ENCODE measurements at places on chromosomes 16 and 17.
A peak's percentile ranks its signal among the peaks of the same experiment; 100 is the strongest.

DNA sequence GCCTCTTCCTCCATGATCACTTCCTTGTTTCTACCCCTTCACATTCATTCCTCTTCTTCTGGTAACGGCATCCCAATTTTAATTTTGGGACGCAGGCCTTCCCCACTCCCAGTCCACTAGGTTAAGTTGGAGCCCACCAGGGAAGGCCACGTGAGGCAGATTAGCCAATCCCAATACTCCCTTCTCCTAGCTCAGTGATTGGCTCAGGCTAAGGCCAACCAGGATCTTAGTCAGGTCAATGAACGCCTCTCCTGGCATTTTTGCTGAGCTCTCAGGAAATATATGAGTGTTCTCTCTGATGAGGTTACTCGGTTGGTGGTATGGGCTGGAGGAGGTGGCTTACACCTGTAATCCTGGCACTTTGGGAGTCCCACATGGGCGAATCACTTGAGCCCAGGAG, 15.4 kb downstream of the SEZ6L2 start:
- no peak for DNase-seq

DNA sequence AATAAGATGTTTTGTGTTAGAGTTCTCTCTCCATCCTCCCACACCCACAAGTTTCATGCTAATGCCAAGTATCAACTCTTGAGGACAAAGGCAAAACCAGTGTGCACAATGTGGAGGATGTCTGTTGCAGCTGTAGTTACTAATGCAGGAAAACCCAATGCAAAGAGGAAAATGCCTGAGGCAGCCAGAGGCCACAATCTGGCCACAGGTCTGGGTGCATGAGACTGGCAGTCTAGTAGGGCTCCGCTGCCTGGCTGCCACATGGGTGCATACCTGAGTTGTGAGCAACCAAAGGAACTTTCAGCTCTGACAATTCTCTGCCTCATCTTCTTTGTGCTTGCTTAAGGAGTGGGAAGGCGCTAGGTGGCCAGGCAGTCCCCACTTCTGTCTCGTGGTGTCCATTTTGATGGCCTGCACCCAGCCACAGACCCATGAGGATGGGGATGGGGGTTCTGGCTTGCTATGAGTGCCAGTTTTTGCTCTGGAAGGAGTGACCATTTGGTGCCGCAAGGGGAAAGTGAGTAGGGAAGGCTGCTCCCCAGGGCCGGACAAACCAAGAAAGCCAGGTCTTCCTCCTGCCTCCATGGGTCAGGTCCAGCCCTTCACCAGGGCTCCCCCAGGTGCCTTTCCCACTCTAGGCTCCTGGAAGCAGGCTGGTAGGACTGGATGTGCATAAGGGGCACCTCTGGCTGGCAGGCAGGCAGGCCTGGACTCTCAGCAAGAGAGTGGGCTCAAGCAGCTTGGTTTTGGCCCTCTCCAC, 4.2 kb upstream of the GFOD2 start:
- DNase-seq = no peak

DNA sequence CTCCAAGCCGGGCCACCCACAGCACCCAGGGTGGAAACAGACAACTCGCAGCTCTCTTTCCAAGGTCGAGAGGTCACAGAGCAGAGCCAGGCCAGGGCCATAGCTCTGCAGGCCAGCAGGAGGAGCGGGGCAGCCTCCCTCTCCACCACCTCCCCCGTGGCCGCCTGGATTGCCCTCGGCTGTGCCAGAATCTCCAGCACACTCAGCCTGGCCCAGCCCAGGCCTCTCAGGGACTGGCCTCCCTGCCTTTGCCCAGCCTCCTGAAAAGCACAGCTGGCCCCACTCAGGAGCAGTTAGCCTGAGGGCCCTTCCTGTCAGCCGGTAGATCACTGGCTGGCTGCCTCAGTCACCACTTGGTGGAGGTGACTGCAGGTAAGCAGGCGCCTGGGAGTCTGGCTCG, 85.8 kb upstream of the SEC14L1 start:
- no peak for DNase-seq

- DNase-seq = no peak
Measured at GRCh38 chr16:8571061-8571596, 19.2 kb downstream of the TMEM114 start.

DNA sequence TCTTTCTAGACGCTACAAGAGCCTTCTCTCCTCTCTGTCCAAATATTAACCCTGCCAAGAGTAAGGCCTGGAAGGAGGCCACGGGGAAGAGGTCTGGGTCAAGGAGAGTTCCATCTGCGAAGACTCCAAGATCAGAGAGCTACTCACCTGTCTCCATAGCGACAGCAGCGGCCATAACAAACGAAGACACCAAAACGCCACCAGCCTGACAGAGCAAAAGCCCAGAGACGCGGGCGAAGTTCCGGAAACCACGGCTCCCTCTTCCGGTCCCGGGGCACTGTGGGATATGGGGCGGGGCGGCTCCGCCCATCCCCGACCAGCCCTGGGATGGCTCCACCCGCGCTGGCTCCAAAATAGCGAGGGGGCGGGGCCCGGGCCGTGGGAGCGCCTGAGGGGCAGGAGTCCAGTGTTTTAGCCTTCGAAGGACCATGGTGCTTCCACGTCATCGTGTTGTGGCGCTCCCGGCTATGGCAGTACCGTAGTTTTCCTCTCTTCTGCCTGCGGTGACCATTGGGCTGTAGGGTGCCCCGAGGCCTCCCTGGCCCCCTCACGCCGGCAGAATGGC, at the start of the genes C17orf100 and MED31:
Gene C17orf100 (plus strand): TSS at position 409 of the 565 bp plus-strand sequence. CDS start 152 bp downstream, at position 561.
Gene MED31 (minus strand): TSS at position 252 of the 565 bp plus-strand sequence. CDS start 77 bp downstream, at position 175.
- peak; percentile 86 for DNase-seq

GRCh38 chr16:10937068-10937859, 5.0 kb downstream of the DEXI start:
- DNase-seq = no peak

GRCh38 chr17:82016875-82017459, 5.7 kb downstream of the CENPX start:
- DNase-seq = no peak

GRCh38 chr16:79713609-79714309, 113.2 kb upstream of the MAF start:
- no peak for DNase-seq

- DNase-seq = no peak
Measured at GRCh38 chr16:53147500-53148065, 92.8 kb downstream of the CHD9 start.

- DNase-seq = no peak
Measured at GRCh38 chr17:16072031-16072430, 72.4 kb downstream of the TTC19 start.

DNA sequence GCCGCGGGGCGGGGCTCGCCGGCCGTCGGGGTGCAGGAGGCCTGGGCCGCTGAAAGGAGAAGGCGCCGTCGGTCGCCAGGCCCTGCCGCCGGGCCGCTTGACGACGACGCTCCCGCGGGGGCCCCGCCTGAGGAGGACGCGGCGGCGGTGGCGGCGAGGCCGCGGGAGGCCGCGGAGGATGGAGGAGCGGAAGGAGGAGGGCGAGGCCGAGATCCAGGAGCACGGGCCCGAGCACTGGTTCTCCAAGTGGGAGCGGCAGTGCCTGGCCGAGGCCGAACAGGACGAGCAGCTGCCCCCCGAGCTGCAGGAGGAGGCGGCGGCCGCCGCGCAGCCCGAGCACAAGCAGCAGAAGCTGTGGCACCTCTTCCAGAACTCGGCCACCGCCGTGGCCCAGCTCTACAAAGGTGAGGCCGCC, 430 bp downstream of the HAPSTR1 start:
- no peak for DNase-seq

DNA sequence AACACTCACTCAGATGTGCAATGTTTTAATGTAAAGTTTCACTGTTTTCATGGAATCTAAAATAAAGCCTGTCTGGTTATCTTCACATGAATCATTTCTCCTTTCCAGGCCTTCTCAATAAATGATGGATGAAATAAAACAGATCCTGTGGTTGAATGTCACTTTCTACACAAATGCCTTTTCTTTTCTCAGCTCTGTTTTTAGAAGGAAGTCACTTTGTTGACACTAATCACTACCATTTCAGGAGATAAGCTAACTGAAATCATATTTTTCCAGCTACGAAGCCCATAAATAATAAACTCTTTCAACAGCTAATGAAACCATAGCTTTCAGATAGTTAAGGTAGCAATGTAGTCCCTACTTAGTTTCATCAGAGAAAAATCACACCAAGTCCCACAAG, 17.9 kb downstream of the NME2 start:
- DNase-seq = no peak

- no peak for DNase-seq
Measured at GRCh38 chr16:12059216-12059769, 82.8 kb downstream of the SNX29 start.

DNA sequence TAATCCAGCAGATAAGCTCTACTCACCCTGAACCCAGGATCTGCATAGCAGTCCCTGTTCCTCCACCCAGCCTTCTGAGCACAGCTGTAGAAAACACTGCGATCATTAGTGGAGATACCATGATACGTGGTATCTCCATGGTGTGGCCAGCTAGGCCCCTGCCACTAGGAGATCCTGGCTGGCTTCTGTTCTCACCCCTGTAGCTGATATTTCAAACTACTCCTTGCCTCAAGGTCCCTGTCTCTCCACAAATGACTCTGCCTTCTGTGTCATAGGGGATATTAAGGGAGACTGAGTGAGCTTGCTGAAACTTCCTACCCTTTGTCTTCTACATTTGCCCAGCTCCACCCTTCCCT, 44.3 kb downstream of the ERN1 start:
- DNase-seq = no peak

DNA sequence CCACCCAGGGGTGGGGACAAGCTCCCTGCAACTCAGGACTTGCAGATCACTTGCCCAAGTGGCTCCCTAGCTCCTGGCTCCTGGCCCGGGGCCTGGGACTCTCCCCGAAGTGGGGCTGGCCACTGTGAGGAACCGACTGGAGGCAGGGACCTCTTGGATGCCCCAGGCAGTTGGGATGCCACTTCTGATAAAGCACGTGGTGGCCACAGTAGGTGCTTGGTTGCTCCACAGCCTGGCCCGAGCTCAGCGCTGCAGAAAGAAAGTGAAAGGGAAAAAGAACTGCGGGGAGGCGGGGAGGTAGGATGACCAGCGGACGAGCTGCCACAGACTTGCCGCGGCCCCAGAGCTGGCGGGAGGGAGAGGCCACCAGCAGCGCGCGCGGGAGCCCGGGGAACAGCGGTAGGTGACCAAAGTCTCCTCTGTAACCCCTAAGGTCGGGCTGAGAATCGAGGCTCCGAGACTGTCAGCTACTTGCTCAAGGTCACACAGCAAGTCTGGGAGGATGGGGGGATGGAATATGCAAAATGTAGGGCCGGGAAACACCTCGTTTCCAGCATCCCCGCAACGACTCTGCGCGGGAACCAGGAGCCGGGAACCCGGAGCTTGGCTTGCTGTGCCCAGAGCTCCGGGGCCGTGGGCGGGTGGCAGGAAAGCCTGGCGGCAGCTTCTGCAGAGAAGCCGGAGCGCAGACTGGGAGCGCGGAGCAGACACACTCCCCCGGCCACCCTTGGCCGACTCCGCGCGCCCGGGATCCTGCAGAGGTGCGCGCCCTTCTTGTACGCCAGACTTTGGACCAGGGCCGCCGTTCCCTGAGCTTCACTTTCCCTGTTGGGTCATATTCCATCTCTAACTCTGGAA, 1.9 kb downstream of the CIITA start:
- DNase-seq = no peak

DNA sequence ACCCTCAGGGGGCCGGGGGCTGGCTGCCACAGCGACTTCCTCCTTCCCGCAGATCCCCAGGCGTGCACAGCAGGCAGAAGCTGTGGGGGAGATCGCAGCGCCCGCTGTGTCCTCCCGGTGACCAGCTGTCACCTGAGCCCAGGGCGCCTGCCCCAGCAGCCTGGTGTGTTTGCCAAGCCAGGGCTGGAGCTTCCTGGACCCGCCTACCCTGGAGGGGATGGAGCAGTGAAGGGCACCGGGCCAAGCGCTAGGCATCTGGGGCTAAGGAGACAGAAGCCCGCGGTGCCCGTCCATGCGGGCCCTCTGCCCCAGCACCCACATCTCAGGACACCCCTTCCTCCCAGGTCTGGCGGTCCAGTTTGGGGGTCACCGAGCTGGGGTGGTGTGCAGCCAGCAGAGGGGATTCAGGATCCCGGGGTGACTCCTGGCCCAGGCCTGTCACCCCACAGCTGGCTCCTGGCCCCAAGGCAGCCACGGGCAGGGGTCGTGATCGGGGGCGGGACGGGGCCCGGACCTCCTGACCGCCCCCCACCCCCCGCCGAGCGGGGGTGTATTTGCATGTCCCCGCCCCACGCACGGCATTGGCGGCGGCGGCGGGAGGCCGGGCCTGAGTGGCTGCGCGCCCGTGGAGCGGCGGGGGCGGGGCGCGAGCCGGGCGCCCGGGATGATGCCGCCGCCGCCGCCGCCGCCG, at the start of gene RAB26:
Gene RAB26 (plus strand): TSS at position 645 of the 691 bp plus-strand sequence. CDS start 159 bp downstream, outside the sequence.
- DNase-seq = no peak

- DNase-seq = no peak
Measured at GRCh38 chr16:31109622-31110021, 1.4 kb downstream of the BCKDK start.

- DNase-seq = no peak
Measured at GRCh38 chr17:693791-694638, 20.6 kb downstream of the VPS53 start.

- no peak for DNase-seq
Measured at GRCh38 chr17:4998027-4998731, 429 bp downstream of the KIF1C start.

DNA sequence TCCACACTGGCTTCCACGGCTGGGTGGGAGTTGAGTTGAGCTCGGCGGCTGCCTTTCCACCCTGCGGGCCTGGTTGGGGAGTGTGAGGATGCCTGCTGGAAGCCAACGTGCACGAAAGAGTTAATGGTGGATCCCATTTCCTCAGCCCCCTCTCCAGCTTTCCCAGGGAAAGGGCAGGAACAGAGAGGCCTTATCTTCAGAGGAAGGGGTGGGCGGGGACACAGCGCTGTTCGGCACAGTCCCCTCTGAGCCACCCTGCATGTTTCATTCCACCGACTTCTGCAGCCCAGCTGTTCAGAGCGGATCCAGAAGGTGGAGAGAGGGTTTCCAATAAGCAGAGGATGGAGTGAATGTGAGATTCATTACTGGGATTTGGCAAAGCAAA, 295.3 kb downstream of the SEC14L1 start:
- DNase-seq = no peak

GRCh38 chr16:81204798-81205680, 33.5 kb upstream of the BCO1 start:
- DNase-seq = no peak

DNA sequence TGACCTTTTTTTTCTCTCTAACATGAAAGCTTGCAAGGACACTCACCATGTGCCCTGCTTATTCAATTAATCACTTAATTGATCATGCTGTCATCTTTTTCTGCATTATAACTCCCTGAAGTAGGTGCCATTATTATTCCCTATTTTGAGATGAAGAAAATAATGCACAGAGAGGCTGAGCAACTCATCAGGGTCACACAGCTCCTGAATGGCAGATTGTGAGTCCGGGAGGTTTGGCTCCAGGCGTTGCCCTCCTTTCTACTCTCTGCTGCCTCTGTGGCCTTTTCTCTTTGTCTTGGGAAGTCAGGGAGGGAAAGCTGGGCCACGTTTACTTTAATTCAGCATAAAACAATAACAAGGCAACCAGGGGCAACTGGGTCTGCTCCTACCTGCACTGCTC, 17.2 kb upstream of the N4BP1 start:
- DNase-seq = no peak

- DNase-seq = no peak
Measured at GRCh38 chr16:30947541-30947858, 1.4 kb upstream of the ORAI3 start.

Measured in activated naive CD8-positive, alpha-beta T cell treated with anti-CD3 and anti-CD28 coated beads, Interleukin-2, amount 50 U/mL, for 16 hours (primary cell).